ENCODE measurements at places on chromosomes 6 and 20.

DNA sequence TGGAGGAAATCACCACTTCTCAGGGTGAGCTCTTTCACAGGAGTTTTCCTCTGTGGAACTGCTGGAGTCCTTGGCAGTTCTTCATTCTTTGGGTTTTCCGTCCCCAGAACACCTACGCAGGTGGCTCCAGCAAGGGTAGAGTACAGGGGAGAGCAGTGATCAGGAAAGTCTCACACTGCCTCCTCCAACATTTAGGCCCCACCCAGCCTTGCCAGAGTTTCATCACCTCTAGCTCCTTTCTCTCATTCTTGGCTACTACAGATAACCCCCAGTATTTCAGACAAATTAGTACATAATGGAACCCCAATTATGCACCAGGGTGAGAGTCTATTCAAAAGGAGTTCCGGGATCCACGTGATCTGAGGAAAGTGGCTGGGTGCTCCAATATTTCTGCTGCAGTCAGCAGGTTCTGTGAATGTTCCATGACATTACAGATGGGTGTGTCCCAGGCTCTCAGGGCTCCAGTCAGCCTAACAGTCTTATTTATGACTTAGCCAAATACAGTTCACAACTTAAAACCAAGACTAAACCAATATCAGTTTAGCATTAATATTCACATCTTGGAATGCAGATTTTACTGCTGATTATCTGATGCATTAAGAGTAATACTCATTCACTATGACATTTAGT is 44.6 kb downstream of the GPR63 start:
- no peak for DNase-seq

GRCh38 chr6:74807674-74808073 is 398.2 kb downstream of the COL12A1 start:
- no peak for DNase-seq

- no peak for DNase-seq
These were observed 275.9 kb upstream of the EXOC2 start for GRCh38 chr6:968791-969190.

GRCh38 chr6:105628156-105628860 is 225.4 kb upstream of the PREP start:
- no peak for DNase-seq

DNA sequence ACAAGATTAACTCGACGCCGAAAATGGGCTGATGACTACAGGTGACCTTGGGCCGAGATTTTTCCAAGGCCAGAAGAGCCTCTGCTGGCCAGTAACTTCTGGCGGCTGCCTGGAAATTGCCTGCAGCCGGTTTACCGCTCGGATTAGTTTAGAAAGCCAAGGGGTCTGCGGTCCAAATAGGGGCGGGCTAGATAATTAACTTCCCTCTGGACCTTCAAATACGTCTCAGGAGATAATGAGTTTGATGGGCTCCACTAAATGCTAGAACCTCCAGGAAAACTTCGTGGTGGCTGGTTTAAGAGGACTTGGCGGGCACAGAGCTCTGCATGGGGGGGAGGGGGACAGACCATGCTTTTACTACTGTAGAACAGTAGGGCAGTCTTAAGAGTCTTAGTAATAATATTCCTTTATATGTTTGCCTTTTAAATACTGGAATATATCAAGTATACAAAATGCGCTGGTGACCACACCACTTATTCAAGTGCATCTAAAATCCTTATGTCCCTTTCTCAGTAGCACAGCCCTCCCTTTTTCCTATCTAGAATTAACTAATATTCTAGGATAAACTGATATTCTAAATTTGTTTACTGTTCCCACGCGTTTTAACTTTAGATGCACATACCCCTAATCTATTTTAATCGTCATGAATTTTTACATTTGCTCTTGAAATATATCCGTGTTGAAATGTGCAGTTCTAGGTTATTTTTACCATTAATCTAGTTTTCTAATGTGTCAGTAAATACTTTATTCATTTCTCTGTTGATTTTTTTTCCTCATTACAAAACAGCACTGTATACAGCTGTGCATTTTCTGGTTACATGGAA is 107.5 kb upstream of the PRSS16 start:
- DNase-seq: no peak

DNA sequence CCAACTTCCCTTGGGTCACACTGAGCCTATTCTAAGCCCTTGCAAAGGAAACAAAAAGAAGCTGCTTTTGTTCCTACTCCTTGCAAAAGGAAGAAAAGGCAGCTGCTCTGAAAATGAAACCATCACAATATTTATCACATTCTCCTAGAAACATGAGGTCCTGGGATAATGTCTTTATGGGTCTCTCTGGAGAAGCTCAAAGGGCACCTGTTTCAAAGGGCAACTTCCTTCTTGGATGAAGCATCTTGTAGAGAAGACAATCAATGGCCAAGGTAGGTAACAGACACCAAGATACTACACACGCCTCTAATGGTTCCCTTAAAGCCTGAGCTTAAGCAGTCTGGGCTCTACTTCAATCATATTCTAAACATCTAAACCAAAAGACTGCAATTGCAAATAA is 10.4 kb downstream of the ELOVL5 start:
- no peak for DNase-seq

DNA sequence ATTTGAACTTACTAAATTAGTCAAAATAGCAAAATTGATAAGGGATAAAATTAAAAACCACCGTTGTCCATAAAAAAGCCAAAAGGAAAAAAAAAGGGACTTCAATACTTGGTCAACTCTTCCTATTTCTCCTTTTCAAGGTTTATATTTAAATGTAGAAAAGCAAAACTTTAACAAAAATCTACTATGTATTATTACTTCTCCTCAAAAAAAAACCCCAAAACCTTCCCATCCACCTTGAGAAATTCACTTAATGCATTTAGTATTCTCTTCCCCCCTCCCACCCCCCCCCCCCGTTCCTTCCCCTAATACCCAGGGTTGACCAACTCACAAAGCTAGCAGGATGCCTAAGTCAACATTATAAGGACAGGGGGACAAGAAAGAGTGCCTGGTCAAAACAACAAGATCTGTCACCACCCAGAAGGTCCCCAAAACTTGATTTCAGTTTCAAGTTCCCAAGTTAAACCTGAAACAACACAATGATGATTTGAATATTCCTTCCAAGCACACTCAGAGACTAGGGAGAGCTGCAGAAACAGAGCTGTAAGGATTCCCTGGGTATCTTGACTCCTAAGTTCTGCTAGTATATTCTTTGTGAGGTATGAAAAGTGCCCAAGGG is 14.6 kb downstream of the GMDS start:
- DNase-seq: no peak

GRCh38 chr6:44730771-44731391 is 343.4 kb downstream of the CDC5L start:
- DNase-seq: peak; percentile 76

- no peak for DNase-seq
These were observed 210.4 kb upstream of the PHACTR1 start for GRCh38 chr6:12506159-12506558.

DNA sequence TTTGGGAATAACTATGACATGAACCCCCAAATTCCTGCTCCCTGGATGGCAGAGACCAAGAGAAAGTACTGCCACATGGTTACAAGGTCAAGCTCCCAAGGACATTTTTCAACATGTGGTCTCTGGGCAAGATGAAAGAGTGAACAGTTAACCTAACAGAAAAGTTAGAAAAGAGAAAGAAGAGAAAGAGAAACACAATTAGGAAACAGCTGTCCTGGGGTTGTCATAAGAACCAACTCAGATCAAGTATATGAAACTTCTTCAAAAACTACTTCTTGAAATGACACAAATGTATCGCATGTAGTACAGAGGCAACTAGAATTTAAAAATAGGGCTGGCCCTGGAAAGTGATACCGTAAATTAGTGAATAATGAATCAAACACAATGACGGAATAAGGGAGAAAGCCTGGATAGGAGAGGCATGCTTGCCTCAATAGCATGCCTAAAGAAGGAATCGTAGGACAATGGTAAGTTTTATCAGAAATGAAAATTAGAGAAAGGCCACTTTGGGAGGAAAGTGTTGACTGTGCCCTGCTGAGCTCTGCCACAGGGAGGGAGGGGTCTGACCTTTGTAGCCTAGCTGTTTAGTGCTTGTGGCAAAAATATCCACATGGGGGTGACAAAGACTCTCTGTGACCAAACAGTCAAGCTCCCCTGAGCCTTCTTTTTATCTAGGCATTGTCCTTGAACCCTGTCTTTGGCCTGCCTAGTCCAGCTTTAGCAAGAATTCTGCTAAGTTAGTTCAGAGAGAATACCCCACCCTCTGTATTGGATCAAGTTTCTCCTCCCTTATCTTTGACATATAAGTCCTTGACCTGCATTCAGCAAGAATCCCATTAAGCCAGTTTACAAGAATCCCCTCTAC is 4.3 kb upstream of the DCBLD1 start:
- no peak for DNase-seq

DNA sequence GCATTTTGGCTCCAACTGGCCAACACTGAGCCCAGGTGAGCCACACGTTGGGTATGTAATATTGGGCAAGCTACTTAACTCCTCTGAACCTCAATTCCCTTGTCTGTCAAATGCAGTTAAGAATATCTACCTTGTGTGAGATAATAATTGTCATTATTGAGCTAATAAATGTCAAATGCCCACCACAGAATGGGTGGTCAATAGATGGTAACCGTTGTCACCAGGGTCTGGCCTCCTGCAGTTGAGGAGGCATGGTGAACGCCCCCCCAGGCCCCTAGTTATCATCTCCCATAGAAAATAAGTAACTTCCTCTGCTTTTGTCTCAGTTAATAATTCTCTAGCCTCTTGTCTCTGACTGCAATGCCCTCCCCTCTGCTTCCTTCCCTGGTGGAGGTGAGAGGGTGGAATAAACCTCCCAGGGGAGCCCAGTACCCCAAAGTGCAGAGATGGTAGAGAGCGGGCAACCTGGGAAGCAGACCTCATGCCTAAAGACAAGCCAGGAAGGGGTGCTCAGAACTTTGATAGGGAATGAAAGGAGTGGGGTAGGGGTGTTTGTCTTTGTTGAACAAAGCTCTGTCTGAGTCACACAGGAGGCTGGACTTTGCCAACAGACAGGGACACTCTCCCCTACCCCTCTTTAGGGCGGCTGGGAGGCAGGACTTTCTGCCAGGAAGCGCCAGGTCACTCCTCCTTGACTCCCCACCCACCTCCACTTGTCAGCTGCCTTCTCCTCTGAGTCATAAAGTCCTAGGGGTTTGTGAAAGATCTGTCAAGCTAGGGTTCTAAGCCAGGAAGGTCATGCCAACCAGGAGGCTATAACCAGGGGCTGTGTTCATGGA is 1.3 kb upstream of the UNC5CL start:
- no peak for DNase-seq

GRCh38 chr6:72595812-72596211 is 26.1 kb upstream of the KCNQ5 start:
- no peak for DNase-seq

DNA sequence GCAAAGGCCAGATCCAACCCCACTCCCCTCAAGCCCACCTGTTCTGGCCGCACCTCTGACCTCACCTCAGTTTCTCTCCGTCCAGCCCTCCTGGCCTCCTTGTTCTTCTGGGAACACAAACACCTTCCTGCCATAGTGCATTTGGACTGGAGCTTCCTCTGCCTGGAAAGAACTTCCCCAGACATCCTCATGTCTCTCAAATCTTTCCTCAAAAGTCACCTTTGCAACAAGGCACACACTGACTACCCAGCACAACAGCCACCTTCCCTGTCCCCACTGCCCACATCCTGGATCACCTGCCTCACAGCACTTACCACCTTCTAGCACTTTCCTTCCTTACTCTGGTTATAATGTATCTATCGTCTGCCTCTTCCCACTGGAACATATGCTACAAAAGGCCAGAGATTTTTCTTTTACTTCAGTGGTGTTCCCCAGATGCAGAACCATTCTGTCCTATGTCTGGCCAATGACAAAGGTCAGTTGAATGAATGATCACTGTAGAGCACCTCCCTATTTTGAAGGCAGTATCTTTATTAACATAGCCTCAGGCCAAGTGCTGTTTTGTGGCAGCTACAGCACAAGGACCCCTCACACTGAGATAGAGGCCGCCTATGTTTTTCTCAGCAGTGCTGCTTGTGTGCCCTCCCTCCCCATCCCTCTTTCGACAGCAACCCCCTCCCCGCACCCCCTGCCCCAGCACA is 4.1 kb downstream of the HLA-B start:
- no peak for DNase-seq

GRCh38 chr6:40722091-40722490 is 134.9 kb upstream of the LRFN2 start:
- no peak for DNase-seq

- no peak for DNase-seq
These were observed 44.6 kb upstream of the SLC23A2 start for GRCh38 chr20:5045906-5046305.

DNA sequence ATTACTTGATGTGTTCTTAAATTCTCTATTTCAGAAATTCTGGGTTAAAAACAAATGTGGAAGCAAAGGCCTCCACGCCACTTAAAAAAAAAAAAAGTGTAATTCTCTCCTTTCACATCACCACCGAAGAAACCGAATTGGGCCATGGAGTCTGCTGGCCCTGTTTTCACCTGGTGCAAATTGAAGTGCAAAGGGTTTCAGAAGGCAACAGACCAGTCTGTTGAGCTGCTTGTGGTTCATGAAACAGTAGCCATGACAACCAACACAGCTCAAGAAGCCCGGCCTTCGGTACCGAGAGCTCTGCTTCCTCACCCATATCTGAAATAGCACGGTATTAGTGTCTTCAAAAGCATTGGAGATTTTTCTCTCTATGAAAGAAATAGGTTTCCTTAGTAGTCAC is 63.1 kb downstream of the GMPR start:
- no peak for DNase-seq

DNA sequence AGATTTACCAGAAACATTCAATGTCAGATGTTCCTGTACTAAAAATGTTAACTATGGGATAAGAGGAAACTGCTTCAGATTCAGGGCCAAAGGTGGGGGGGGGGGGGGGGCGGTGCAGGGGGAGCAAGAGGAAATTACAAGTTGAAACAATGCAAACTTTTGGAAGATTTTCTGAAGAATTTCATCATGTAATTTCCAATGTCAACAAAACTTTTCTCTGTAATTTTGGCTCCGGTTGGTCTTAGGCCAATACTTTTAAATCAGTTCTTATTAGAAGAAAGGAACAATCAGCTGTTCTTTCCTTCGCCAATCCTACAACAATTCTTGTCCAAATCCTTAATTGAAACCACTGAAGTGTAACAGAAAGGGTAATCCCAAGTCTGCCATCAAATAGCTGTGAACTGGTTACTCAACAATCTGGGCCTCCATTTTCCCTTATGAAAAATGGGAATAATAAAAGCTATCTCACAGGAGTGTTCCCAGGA is 13.1 kb downstream of the UQCC1 start:
- DNase-seq: no peak

- no peak for DNase-seq
These were observed 444.2 kb downstream of the HTR1B start for GRCh38 chr6:77019081-77019480.

DNA sequence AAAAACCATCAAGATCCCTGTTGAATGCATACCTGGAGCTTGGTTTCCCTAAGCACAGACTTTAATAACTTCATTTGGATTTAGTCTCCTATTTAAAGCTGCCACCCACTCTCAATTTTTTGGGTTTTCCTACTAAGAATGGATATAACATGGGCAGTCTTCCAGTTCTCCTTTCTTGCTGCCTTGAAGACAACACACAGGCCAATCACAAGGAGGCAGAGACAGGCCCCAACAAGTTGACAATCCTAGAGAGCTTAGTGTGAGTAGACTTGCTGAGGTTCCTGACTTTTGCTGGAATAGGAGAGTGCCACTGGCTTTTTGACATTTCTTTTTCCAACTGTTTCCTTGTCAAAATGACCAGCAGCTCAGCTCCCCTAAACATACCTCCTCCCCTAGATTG is 112.3 kb upstream of the ESR1 start:
- DNase-seq: no peak
